Activated CD4-positive, alpha-beta T cell treated with anti-CD3 and anti-CD28 coated beads for 1 hour (primary cell): ENCODE measurements at places on chromosomes 3 and 15.

- DNase-seq: no peak
These were observed 161.3 kb downstream of the SV2B start for GRCh38 chr15:91261345-91261744.

DNA sequence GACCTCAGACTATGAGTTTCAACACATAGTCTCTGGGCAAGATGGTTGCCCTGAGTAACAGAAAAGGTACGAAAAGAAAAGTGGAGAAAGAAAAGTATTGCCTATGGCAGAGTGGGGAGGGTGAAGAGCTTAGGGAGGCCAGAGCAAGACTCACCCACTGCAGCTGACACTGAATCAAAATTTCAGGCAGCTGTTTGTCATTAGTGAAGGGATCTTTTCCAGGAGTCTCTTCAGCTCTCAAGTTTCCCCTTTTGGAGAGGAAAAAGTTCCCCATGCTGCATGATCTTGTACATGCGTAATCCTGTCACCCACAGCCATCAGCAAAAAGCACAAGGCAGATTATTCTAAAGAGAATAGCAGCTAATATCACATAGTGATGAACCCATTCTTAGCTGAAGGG lies 616.9 kb upstream of the GBE1 start:
- DNase-seq: no peak

- no peak for DNase-seq
These were observed 5.7 kb upstream of the A4GNT start for GRCh38 chr3:138137861-138138260.

DNA sequence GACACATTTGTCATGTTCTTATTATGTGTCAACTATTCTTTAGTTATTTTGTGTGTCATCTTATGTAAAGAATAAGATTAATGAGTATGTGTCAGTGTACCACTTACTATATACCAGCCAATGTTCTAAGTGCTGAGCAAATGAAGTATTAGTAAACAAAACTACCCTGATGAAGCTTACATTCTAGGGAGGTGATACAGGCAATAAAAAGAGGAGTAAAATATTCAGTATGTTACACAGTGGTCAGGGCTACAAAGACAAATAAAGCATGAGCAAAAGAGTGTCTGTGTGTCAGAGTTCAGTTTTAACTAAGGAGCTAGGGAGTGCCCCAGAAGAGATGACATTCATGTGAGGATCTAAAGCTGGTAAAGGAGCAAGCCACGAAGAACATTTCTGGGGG lies 79.1 kb downstream of the TRPC1 start:
- no peak for DNase-seq

- DNase-seq: no peak
These were observed 532.5 kb upstream of the KCNMB2 start for GRCh38 chr3:178003756-178004155.

GRCh38 chr15:69857686-69858391 lies 239.9 kb downstream of the TLE3 start:
- DNase-seq: no peak
